ENCODE measurements at places on chromosomes 2 and 18. TPM values are rescaled to one million over a fixed set of nuclear protein-coding genes. Genes with fewer than 3 reads are reported as not detected.

GRCh38 chr2:24402242-24403097 is 42.1 kb upstream of the ITSN2 start:
- no peak for DNase-seq

DNA sequence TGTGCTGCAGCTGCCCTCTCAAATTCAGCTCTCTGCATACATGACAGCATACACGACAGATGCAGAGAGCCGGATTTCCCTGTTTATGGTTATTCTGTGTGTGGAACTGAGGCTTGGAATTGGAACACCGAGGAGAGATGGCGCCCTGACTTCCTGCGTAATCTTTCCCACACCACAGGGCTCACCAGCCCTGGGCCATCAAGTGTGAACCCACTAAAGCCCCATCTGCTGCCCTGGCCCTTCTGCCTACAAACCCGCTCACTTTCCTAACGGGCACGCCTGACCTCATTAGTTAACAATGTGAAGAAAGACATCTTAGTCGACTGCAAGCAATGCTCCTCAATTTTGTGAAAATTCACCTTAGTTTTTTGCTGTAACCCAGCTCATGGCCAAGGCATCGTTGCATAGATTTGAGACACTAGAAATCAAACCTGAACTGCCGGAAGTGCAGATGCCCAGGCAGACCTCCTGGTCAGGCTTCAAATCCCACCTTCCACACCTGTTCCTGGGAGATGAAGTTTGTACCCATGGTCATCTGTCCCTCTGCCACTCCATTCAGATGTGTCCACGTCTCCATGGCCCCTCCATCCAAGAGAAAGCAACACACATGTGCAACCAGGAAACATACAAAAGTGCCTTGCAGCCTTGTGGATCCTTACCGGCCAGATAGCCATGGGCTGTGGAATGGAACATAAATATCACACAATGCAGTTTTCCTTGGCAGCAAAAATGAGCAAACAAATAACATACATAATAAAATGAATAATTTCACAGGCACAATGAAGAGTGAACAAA is 5.0 kb upstream of the CIDEA start:
- DNase-seq = no peak

- DNase-seq = peak; percentile 62
Measured at GRCh38 chr2:30115141-30115980, 31.4 kb upstream of the YPEL5 start.

WDR54 gene
- 45.3 TPM for total RNA-seq

RND3 gene
- total RNA-seq = 446 TPM

DNA sequence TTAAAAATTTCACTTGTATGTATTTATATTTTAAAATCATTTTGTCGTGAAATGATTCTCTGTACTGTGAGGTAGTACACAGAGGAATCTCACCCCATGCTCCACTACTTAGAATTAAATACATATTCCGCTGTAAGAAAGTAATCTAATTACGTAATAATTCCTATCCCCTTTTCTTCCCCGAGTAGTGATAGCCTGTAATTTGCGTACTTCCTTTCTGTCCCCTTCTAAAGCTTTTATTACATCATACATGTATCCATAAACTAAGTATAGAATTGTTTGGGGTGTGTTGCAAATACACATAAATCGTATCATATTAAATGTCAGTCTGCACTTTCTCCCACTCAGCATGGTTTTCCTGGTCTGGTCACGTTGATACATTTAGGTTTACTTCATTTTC is 12.4 kb upstream of the CHCHD5 start:
- no peak for DNase-seq

- peak; percentile 15 for DNase-seq
Measured at GRCh38 chr2:17104454-17104853, 413.8 kb downstream of the RAD51AP2 start.

GKN1 gene
- not detected for total RNA-seq

DNA sequence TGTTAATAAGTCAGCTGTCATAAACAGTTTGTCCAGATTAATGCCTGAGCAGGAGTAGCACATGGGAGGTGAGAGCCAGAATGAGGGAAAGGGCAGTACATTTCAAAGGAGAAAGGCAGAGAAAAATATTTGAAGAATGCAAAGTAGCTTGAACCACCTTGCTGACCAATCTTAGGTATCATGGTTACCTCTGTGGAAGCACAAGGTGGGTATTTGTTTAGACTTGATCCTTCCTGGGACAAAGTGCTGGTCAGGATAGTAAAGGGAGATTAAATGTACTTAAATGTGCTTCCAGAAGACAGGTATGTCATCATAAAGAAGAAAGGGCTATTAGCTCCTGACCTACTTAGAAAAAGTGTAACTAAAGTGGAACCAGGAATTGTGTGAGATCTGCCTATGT is 105.0 kb downstream of the LRRTM1 start:
- no peak for DNase-seq

DNA sequence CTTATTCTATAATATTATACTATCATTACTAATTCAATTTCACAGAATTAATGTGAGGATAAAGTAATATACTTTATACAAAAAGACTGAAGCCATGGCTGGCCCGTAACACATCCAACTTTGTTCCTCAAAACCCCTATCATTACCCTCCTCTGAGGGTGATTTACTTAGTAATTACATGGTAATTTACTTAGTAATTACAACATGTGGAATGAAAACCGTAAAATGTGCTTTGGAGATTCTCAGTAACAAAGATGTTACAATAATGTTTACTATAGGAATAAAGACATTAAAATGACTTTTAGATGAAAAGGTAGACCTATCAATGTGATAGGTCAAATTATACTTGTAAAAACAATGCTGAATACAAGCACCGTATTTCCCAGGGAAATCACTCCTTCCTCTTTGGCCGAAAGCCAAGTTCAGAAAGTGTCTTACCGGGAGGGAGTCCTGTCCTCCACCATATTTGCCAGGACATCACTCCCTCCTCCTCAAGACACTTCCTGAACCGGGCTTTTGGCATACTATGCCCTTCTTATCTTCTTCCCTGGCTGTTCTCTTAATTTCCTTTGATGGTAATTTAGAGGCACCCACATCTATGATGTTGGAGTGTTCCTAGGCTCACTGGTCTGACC is 1047.8 kb downstream of the SOCS6 start:
- no peak for DNase-seq

GRCh38 chr2:191358325-191359025 is 113.3 kb downstream of the MYO1B start:
- DNase-seq = no peak

- no peak for DNase-seq
Measured at GRCh38 chr2:19352946-19353720, 5.3 kb downstream of the OSR1 start.

IL36G gene
- not detected for total RNA-seq

CSRNP3 gene
- 4.7 TPM for total RNA-seq

ABCB11 gene
- total RNA-seq = not detected

GRCh38 chr2:148524519-148524919 is 120.0 kb upstream of the EPC2 start:
- no peak for DNase-seq

DNA sequence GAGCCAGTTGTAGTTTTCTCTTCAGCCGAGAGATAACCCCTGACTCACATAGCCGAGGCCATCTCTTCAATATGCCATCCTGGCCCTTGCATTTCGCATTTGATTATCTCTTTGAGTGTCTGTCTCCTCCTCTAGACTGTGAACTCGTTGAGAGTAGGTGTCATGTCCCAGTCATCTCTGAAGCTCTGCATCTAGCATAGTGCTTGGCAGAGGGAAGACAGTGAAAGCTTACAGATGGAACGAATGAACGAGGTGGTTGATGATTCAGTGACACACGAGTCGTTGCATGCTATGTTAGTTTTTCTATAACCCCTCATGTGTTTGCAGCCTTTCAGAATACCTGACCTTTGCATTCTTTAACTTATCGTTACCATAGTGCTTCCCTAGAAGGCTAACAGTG is 59.9 kb upstream of the CYRIA start:
- DNase-seq = peak; percentile 30

LOXHD1 gene
- total RNA-seq = not detected

- no peak for DNase-seq
Measured at GRCh38 chr2:213818436-213818835, 534.2 kb downstream of the SPAG16 start.

FKBP1B gene
- total RNA-seq = 13.7 TPM

All from mammary epithelial cell (primary cell).